ENCODE measurements at places on chromosomes 4 and X.

DNA sequence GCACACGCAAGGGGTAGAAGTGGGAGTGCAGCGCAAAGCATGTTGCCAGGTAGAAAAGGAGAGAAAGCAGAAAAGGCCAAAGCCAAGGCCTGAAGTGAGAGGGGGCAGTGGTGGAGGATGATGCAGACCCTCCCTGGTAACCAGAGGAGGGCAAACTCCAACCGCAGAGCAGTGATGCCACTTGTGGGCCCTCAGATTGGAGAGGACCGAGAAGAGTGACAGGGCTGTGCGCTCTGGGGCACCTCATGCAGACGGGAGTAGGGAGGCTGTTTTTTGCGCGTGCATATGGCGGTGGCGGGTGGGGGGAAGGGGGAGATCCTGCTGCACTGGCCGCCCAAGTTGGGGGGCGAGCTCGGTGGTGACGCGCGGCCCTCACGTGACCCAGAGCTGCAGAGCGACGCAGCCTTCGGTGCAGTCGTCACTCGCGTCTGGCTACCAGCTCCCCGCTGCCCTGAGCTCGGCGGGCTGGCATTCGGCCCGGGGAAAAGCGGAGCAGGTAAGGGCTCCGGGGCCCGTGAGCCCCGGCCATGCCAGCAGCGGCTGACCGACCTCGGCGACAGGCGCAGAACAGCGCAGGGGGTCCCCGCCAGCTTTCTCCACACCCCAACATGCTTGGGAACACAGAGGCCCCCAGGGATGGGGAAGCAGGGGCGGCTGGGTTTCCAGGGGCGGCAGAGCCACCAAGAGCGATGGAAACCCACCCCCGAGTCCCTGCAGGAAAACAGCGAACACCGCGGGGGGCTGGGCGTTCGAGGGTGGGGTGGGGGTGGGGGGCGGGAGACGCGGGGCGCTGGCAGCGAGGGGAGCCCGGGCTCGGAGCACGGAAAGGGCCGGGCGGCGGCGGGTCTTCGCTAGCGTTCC lies at the start of gene BEX3:
Gene BEX3, plus strand, starts transcription at position 421 of the 861 bp plus-strand sequence. CDS start 984 bp downstream, outside the sequence.
- DNase-seq, result peak; percentile 58

DNA sequence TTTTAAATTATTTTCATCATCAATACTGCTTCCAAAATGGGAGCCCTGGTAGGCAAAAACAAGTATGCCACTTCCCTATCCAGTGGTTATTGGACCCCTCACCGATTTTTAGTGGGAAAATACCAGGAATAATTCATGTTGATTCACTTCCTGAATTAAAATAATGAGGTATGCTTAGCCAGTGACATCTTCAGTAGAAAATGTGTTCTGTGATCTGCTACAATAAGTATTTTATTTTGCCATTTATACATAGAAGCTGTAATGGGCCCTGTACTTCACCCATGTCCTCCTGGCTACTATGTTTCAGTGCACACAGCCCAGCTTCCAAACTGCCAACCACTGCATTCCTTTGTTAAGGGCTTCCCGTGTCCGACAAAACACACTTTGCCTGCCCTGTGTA lies 41.0 kb upstream of the KLHL34 start:
- no peak for DNase-seq

DNA sequence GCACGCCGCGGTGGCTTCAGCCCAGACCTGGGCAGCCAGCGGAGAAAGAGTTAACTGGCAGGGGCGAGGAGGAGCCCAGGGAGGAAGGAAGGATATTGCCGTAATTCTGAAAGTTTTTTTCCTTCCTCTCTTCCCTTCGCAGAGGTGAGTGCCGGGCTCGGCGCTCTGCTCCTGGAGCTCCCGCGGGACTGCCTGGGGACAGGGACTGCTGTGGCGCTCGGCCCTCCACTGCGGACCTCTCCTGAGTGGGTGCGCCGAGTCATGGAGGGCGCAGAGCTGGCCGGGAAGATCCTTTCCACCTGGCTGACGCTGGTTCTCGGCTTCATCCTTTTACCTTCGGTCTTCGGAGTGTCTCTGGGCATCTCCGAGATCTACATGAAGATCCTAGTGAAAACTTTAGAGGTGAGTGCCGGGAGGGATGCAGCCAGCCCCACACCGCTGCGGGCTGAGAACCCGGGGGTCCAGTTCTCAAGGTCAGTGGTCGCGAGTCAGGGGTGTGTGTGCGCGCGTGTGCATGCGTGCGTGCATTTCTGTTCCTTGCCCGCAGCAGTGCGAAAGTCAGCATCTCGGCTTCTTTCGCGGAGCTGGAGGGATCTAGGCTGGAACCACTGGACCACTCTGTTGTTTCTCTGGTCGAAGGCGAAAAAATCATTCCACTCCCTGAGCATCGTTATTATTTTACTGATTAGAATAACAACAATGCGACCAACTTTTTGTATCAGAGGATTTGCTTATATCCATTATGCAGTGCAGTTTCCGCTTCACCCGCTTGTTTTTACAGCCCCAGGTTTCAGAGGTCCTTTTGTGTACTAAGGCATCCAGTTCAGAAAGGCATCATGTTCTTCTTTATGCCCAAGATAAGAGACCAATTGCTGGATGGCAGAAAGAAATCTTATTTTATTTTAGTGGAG lies 709 bp downstream of the GPAT3 start:
- DNase-seq, result no peak

- no peak for DNase-seq
Measured at GRCh38 chr4:78310740-78311115, 240.8 kb upstream of the ANXA3 start.

DNA sequence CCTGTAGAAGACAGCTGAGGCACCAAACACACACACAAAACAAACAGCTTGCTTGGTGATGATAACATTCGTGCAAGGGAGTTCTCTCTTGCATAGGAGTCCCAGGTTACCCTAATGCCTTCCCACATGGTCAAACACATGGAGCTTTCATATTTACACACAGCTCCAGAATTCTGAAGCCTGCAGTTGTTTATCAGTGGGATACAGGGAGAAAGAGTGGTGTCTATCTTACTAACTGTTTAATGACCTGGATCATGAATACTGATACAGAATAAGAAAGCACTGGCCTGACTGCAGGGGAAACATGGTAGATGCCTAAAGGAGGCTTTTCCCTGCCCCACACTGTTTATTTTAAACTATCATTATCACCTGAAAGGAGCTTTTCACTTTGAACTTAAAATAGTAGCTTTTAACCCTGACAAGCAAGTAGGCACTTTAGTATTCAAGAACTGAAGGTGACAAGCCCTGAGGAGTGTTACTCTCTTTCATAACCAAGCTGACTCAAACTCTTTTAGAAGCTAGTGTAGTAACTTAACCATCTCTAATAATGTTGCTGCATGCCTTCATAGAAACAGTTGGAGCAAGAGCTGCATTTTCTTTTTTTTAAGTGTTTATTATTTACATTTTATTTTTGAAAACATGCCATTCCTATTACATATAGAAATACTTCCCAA lies 15.6 kb downstream of the TET2 start:
- DNase-seq, result no peak

GRCh38 chr4:151905197-151905596 lies 144.4 kb upstream of the GATB start:
- no peak for DNase-seq

GRCh38 chr4:165175879-165176278 lies 31.5 kb upstream of the KLHL2 start:
- no peak for DNase-seq

DNA sequence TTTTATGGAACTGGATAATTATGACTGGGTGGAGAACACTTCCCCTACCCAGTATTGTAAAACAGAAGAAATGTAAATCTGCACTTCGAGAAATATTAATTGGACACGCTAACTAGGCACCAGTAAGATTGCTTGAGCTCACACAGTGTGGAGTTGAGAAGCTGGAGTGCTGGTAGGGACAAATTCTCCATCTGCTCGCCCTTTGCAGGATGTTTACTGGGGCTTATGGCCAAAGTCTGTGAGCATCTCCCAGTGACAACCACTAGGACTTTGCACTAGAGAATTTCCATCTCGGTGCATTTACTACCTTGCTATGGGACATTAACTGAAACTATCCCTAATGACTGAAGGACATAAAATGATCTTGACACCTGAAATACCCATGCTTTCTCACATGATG lies 33.7 kb upstream of the GPR34 start:
- no peak for DNase-seq

DNA sequence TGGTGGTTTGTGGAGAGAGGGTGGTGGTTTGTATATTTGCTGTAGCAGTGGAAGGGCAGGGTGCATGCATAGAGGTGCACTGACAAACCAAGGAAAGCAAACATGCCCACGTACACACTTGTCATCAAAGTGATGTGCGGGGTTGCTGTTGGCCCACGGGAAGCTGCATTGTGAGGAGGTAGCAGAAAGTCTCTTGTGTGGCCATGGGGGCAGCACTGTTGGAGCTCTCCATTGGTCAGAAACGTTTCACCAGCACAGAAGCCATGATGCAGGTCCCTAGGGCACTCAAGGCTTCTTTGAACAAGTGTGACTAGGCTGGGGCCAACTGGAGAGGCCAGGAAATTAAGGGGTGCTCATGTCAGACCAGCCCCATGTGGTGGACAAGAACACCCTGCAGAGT lies 174.8 kb upstream of the KLF8 start:
- DNase-seq, result no peak

GRCh38 chr4:155789391-155789790 lies 30.6 kb downstream of the GUCY1B1 start:
- no peak for DNase-seq

- no peak for DNase-seq
Measured at GRCh38 chr4:178556796-178557195, 1114.6 kb upstream of the AGA start.

DNA sequence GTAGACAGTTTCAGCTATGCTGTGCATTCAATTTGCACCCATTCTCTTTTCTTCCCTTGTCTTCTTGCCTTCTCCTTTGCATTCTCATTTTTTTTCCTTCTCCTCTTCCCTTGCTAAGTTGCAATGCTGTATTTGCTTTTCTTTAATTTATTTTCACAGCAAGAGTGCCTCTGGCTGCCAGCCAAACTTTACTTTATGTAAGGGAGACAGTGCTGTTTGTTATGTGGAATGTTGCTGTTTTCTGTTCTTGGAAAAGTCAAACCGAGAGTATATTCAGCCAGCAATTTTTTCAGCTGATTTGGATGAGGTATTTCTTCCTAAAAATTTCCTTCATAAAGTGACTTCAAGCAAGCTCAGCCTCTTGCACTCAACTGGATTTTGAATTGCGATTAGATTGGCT lies 1293.4 kb downstream of the ARAP2 start:
- DNase-seq, result no peak

DNA sequence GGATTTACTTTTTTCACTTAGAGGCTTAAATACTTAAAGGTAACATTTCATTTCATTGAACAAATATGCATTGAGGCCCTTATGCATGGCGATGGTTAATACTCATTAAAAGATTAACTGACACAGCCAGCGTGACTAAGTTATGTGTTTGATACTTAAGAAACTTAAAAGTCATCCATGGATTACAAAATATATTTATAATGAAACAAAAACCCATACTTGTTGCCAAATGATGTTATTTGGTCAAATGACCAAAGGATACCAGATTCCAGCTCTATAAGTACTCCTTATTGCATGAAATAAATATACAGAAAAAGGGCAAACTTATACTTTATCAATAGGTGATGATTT lies 26.7 kb downstream of the ZNF330 start:
- peak; percentile 37 for DNase-seq

- no peak for DNase-seq
Measured at GRCh38 chrX:1051421-1051820, 161.0 kb downstream of the CRLF2 start.

- DNase-seq, result no peak
Measured at GRCh38 chrX:95754411-95754810, 930.2 kb upstream of the DIAPH2 start.

- no peak for DNase-seq
Measured at GRCh38 chrX:119738742-119739141, 19.6 kb upstream of the SOWAHD start.

DNA sequence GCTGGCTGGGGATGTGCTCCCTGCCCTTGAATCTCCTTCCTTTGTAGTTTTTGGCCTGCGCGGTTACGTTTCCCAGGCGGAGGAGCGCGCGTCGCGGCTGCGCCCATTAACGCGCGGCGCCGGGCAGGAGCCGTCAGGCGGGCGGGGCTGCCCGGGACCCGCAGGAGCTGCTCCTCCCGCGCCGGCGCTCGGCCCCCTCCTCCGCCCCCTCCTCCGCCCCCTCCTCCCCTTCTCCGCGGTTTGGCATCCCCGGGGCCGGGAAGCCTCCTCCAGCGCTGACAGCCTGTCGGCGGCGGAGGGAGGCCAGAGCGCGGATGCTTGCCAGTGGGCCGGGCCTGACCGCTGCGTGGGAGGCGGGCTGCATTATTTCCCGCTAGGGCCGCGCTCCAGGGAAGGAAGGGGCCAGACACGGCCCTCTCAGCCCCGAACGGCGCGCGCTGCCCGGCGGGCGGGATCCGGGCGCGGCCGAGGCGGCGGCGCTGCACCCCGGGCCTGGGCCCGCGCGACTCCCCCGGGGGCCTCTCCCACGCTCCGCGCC lies at the start of gene DCLK2:
Gene DCLK2, plus strand, starts transcription at position 405 of the 538 bp plus-strand sequence. CDS start 583 bp downstream, outside the sequence.
- peak; percentile 84 for DNase-seq

DNA sequence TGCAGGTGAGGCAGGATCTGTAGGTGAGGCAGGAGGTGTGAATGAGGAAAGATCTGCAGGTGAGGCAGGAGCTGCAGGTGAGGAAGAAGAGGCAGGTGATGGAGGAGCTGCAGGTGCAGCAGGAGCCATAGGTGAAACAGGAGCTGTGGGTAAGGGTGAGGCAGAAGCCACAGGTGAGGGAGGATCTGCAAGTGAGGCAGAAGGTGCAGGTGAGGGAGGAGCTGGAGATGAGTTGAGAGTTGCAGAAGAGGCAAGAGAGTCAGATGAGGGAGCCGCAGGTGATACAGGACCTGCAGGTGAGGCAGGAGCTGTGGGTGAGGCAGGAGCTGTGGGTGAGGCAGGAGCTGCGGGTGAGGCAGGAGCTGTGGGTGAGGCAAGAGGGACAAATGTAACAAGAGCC lies 27.1 kb upstream of the PNMA3 start:
- no peak for DNase-seq

- DNase-seq, result no peak
Measured at GRCh38 chr4:133592106-133592505, 443.0 kb downstream of the PCDH10 start.

DNA sequence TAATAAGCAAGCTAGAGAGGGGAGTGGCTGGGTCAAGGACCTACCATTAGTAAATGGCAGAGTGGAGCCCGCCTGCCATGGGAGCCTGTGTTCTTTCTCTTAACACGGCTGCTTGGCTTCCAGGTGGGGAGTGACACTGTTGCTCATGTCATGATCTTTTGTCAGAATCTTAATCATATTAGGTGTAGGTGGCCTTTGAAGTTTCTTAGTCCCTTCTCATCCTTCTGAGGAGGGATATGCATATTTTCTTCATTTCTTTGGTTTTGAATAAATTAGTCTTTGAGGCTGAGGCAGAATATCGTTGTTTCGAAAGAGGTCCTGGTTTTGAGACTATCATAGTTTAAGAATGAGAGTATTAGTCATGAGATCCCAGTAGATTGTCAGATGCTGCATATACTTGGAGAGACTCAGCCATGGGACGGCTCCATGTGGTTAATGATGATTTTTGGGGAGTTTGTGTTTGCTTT lies 28.9 kb downstream of the SNX25 start:
- peak; percentile 87 for DNase-seq
